ENCODE measurements at places on chromosomes 6 and 20.

GRCh38 chr6:41040940-41041536 is 1.2 kb upstream of the TSPO2 start:
- H3K4me3 ChIP-seq = no peak overlapping the region
- H3K27ac ChIP-seq = no peak overlapping the region
- DNase-seq = no peak
- no peaks in the 10 kb centered on the region for H3K4me1 ChIP-seq

DNA sequence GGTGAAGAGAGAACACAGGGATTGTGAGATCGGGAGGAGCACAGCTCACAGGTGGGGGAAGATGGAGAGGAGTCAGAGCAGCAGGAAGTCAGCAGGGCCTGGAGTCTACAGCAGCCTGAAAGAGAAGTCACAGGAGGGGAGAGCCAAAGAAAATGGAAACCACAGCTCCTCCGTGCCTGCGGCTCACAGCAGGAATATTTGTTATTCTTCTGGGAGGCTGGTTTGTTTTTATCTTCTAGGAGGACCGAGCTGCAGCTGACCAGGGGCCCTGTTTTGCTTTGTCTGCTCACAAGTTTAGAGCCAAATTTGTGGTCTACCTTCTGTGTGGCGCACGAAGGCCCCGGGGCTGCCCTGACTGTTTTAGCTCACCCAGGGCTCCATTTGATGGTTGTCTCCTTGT is 81.8 kb downstream of the CLIC5 start:
- H3K27me3 ChIP-seq = no peaks in the 10 kb centered on the region
- H3K36me3 ChIP-seq = peaks cover 61% of the 10 kb centered on the region

DNA sequence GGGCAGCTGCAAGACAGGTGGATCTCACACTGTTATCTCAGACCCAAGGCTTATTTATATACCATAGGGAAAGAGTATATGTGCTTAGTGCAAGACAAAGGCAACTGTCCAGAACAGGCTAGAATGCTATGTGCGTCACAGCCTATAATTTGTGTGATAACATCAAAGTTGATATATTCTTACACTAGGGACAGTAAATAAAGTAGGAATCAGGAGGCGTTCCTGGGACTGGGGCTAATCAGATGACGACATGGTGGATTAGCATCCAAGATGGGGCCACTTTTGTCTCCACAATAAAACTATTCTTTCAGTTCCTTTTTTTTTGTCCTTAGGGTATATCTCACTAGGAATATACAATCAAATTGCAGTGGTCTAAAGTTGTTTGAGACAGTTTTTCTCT is 54.9 kb upstream of the IER3 start:
- H3K4me3 ChIP-seq = no peak overlapping the region
- H3K27me3 ChIP-seq = no peaks in the 10 kb centered on the region
- no peaks in the 10 kb centered on the region for H3K36me3 ChIP-seq
- H3K27ac ChIP-seq = no peak overlapping the region
- no peaks in the 10 kb centered on the region for H3K4me1 ChIP-seq

DNA sequence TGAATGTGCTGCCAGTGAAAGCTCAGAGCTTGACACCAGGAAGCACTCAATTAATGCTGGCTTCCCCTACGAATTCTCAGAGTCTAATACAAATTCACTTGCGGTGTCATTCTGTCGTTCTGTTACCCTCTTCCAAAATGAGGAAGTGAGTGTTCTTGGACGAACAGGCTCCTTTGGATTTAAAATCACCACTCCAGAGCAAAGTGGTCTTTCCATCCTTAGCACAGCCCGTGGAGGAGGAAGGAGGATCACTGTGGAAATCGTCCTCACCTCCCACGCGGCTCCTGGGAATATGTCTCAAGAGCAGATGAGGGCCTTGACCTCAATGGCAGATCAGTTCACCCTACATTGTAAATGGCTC is 41.7 kb downstream of the RIOK1 start:
- H3K36me3 ChIP-seq = no peaks in the 10 kb centered on the region
- H3K4me1 ChIP-seq = no peaks in the 10 kb centered on the region
- no peak for DNase-seq
- H3K27me3 ChIP-seq = no peaks in the 10 kb centered on the region
- no peak overlapping the region for H3K27ac ChIP-seq
- no peak overlapping the region for H3K4me3 ChIP-seq
